ENCODE measurements at places on chromosomes 3 and 15. TPM values are rescaled to one million over a fixed set of nuclear protein-coding genes. Genes with fewer than 3 reads are reported as not detected.

DNA sequence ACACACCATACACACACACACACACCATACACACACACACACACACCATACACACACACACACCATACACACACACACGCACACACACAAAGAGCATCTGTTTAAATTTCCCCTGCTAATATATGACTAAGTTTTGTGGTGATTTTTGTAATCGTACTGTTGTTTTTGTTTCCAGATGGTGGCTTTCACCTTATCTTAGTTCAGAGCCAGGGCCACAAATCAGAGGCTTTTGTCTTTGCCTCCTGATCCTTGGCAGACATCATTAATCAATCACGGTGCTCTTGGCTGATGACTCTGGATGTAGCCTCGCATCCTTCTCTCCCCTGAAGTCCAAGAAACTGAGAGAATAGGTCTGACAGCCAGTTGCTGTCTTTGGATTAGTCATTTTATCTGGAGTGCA lies 52.1 kb downstream of the EDEM1 start:
- DNase-seq = no peak

DNA sequence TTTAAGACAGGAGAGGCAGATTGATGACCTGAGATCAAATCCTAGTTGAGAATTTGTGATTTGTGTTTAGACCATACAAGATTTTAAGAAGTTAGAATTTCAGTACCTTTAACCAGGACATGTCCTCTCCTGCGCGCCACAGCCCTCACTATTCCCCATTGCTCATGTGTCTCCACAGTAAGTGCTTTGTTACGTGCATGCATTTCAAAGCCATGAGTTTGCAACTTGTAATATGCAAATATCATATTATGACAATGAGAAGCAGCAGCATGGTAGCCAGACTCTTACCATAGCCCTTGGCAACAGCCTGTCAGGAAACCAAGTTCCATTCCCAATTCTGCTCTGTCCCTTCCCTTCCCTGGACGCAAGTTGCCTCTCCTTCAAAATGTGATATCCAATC lies 73.3 kb upstream of the ATP13A5 start:
- no peak for DNase-seq

GRCh38 chr3:3707858-3708768 lies 91.1 kb upstream of the LRRN1 start:
- DNase-seq = no peak

RAB6B gene
- 1.9 TPM for total RNA-seq

DNA sequence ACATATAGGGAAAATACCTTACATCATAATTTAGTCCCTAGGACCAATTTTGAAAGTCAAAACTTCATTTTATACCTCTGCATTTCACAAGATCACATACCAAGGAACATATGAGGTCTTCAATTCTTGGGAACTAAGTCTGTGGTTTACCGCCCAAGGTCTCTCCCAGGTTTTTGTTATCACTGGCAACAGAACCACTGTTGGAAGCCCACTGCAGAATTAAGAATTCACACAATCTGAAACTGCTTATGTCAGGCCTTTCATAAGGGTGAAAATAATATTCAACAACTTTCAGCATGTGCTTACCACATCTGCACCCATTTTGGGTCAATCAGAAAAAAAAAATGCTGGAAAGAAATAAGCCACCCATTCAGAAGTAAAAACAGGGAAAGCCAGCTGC lies 107.2 kb upstream of the MME start:
- DNase-seq = no peak

DNA sequence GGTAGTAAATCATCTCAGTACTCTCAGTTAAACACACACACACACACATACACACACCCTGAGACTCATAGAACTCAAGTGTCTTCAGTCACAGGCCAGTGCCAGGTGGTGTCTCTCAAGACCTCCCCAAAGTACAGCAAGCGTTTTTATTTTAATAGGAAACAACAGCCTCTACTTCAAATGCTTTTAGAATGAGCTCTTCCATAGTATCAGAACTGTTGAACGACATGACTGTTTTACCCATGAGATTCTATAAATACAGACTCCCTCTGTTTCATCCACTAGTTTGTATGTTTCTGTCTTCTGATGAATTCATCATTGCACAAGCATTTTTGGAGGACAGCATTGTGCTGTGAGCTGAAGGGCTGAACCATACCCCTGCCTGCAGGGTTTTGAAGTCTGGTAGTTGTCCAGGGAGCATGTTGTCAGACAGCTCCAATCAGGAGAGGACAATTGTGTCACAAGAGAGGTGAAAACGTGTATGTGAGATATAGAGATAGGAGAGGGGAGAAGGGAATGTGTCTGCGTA lies 201.0 kb upstream of the BCL6 start:
- no peak for DNase-seq

ELL3 gene
- total RNA-seq = 2.9 TPM

DNA sequence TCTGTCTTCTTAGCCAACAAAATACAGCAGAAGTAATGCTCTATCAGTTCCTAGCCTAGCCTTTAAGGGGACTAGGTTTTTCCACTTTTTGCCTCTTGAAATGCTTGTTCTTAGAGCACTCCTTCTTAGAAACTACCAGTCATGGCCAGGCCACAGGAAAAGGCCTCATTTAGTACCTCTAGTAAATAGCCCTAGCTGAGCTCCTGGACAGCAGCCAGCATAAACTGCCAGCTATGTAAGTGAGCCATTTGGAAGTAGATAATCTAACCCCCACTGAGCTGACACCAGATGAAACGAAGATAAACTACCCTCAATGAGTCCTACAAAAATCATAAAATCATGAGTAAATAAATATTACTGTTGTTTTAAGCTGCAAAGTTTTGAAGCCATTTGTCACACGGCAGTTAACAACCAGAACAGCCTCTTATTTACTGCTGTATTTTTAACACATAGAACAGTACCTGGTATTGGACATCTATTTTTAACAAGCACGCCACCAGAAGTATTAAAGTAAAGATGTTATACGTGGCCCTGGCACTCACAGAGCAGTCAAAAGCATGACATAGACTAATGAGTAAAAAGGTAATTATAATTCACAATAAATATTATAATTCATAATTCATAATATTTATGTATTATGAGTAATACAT lies 12.0 kb downstream of the TBC1D5 start:
- DNase-seq = peak; percentile 40

GRCh38 chr3:107710851-107711250 lies 188.1 kb downstream of the BBX start:
- peak; percentile 77 for DNase-seq

GRCh38 chr15:100686725-100687473 lies 84.5 kb downstream of the ASB7 start:
- DNase-seq = peak; percentile 60

GRCh38 chr3:79369306-79369705 lies 398.5 kb downstream of the ROBO1 start:
- peak; percentile 1 for DNase-seq

All from dermis blood vessel endothelial cell (primary cell).